ENCODE measurements at places on chromosomes 1 and 21.
A peak's percentile ranks its signal among the peaks of the same experiment; 100 is the strongest.

GRCh38 chr1:7707527-7707926 lies 63.6 kb upstream of the VAMP3 start:
- no peak overlapping the region for H3K4me3 ChIP-seq
- H3K27ac ChIP-seq = no peak overlapping the region
- DNase-seq = no peak

DNA sequence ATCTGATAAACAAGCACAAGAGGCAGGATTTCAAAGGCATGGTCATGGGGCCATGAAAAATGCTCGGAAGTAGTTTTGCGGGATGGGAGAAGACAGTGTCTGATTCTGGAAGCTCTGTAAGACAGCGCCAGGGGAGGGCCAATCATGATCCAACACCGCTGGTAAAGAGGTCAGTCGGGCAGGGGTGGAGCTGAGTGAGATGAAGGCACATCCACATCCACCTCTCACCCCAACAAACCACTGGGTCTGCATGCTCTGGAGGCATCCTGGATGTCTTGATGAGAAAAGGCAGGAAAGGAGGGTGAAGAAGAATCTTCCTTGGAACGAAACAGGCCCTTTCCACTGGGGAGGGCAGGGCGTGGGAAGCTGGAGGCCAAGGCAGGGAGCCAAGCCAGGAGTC lies 288.3 kb downstream of the PCP4 start:
- H3K27me3 ChIP-seq = no peaks in the 10 kb centered on the region
- DNase-seq = no peak
- H3K4me1 ChIP-seq = no peaks in the 10 kb centered on the region
- no peaks in the 10 kb centered on the region for H3K36me3 ChIP-seq
- no peak overlapping the region for H3K27ac ChIP-seq

GRCh38 chr21:42942244-42942643 lies 16.8 kb upstream of the ERVH48-1 start:
- H3K4me3 ChIP-seq = no peak overlapping the region
- H3K4me1 ChIP-seq = peaks cover 5% of the 10 kb centered on the region
- DNase-seq = no peak
- H3K36me3 ChIP-seq = no peaks in the 10 kb centered on the region

GRCh38 chr1:206479183-206480125 lies 9.2 kb downstream of the IKBKE start:
- peak; percentile 86 for DNase-seq
- H3K4me1 ChIP-seq = no peaks in the 10 kb centered on the region
- H3K27ac ChIP-seq = no peak overlapping the region
- no peaks in the 10 kb centered on the region for H3K27me3 ChIP-seq

DNA sequence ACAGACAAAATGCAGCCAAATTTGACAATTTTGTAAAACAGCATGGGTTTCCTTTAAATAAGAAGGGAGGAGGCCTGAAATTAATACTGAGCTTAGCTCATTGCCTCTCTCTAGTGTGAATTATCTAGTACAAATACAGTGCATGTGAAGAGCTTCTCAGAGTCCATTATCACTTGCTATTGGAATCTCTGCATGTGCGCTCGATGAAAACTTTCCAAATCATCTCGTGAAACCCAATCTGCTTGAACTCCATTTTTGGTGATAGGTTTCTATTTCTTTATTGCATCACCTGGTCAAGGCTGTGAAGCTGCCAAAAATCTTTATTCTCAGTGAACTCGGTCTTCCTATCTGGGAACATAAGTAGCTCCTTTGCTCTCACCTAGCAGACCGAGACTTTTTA lies 49.5 kb upstream of the LYPLAL1 start:
- no peaks in the 10 kb centered on the region for H3K27me3 ChIP-seq
- H3K4me3 ChIP-seq = no peak overlapping the region
- no peaks in the 10 kb centered on the region for H3K4me1 ChIP-seq

DNA sequence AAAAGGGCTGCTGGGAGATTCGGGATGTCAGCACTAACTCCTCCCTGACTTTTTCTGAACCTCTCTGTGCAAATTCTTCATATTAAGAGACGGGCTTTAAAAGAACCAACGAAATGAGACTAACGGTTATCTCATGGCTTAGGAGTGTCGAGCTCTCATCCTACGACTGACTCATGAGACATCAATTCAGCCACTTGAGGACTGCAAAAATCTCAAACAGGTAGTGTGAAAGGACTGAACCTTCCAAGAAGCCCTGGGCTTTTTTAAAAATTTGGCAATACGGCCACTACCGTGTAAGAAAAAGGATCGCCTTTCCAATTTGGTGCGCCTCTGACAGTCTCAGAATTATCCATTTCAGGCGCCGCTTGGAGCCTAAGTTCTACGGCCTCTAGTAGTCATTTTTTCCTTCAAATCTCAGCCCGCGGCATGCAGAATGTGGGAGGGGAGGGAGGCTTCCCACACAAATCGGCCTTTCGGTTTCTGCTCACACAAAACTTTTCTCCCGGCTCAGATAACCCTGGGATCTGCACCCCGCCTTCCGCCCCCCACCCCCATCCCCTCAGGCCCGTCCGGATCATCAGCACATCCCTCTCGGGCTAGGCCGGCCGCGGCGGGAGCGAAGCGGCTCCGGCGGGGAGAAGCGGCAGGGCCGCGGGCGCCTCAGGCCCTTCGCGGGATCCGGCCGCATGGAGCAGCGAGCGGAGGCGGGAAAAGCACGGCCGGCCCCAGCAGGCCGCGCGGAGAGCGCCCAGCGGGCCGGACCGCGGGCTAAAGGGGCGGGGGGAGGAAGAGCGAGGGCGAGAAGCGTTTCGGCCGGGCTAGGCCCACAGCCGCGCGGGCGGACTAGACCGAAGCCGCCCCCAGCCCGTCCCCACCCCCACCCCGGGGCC lies 618 bp downstream of the HNRNPR start:
- peak; percentile 88 for DNase-seq
- H3K4me3 ChIP-seq = peak overlapping the region; percentile 76
- peak overlapping the region; percentile 99 for H3K27ac ChIP-seq
- peaks cover 2% of the 10 kb centered on the region for H3K4me1 ChIP-seq
- H3K27me3 ChIP-seq = no peaks in the 10 kb centered on the region
- no peaks in the 10 kb centered on the region for H3K36me3 ChIP-seq

DNA sequence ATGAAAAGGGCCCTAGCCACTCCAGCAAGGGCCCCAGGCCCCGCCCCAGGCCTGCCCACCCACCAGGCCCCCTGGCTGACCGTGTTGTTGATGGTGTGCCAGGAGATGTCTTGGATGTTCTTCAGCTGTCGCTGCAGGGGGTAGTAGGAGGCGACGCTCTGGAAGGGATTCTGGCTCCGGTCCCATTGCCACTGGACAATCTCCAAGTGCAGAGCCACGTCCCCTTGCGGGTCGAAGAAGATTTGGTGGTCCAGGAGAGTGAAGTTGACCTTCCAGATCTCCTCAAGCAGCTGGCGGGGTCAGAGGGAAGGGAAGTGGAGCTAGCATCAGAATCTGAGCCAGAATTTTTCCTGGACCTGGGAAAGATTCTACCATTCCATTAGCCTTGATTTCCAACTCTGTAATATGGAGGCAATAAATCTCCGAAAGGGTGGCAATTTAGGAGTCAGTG lies 10.2 kb downstream of the TAS1R2 start:
- no peak overlapping the region for H3K4me3 ChIP-seq
- H3K36me3 ChIP-seq = no peaks in the 10 kb centered on the region
- H3K27me3 ChIP-seq = no peaks in the 10 kb centered on the region
- no peaks in the 10 kb centered on the region for H3K4me1 ChIP-seq
- no peak overlapping the region for H3K27ac ChIP-seq

- H3K36me3 ChIP-seq = no peaks in the 10 kb centered on the region
- no peak overlapping the region for H3K4me3 ChIP-seq
- H3K27me3 ChIP-seq = no peaks in the 10 kb centered on the region
These were observed 161.1 kb downstream of the EDEM3 start for GRCh38 chr1:184593597-184593996.

GRCh38 chr1:12186679-12186985 lies 19.8 kb downstream of the TNFRSF1B start:
- DNase-seq = no peak
- H3K27ac ChIP-seq = no peak overlapping the region

- peak; percentile 33 for DNase-seq
- peaks cover 7% of the 10 kb centered on the region for H3K4me1 ChIP-seq
- H3K27ac ChIP-seq = no peak overlapping the region
- H3K36me3 ChIP-seq = no peaks in the 10 kb centered on the region
These were observed 243.0 kb upstream of the RUNX1 start for GRCh38 chr21:35291973-35292627.

- H3K27me3 ChIP-seq = no peaks in the 10 kb centered on the region
- H3K4me1 ChIP-seq = no peaks in the 10 kb centered on the region
- DNase-seq = no peak
- no peak overlapping the region for H3K4me3 ChIP-seq
These were observed 73.5 kb upstream of the LRRC7 start for GRCh38 chr1:69494221-69494620.

GRCh38 chr1:8902765-8903164 lies 24.3 kb upstream of the ENO1 start:
- no peak overlapping the region for H3K27ac ChIP-seq
- no peaks in the 10 kb centered on the region for H3K27me3 ChIP-seq
- no peaks in the 10 kb centered on the region for H3K36me3 ChIP-seq
- H3K4me3 ChIP-seq = no peak overlapping the region
- DNase-seq = no peak
